ENCODE measurements at places on chromosomes 3 and 15. TPM values are rescaled to one million over a fixed set of nuclear protein-coding genes. Genes with fewer than 3 reads are reported as not detected.

The GPR15 gene
- total RNA-seq, result not detected

The GLDN gene
- total RNA-seq, result 9.1 TPM

The GOLGA8G gene
- total RNA-seq, result not detected

The ZDHHC23 gene
- total RNA-seq, result 3.0 TPM

The POLQ gene
- total RNA-seq, result 0.43 TPM

The CPA3 gene
- total RNA-seq, result 2.1 TPM

The SMARCC1 gene
- 20.8 TPM for total RNA-seq

The LINGO1 gene
- 0.81 TPM for total RNA-seq

The SACM1L gene
- 27.5 TPM for total RNA-seq

The AGBL1 gene
- not detected for total RNA-seq

The PLSCR2 gene
- not detected for total RNA-seq

The SPTSSB gene
- total RNA-seq, result not detected

The ANKRD34C gene
- not detected for total RNA-seq

The IL12A gene
- total RNA-seq, result 0.91 TPM

The GP5 gene
- not detected for total RNA-seq
